Hematopoietic multipotent progenitor cell treated with erythropoietin and hydrocortisone succinate and interleukin-3 and kit ligand, for 6 days (in vitro differentiated cells): ENCODE measurements at places on chromosomes 3 and 15.
A peak's percentile ranks its signal among the peaks of the same experiment; 100 is the strongest.

GRCh38 chr3:196093317-196094111 is 11.6 kb upstream of the TFRC start:
- DNase-seq, result peak; percentile 75

DNA sequence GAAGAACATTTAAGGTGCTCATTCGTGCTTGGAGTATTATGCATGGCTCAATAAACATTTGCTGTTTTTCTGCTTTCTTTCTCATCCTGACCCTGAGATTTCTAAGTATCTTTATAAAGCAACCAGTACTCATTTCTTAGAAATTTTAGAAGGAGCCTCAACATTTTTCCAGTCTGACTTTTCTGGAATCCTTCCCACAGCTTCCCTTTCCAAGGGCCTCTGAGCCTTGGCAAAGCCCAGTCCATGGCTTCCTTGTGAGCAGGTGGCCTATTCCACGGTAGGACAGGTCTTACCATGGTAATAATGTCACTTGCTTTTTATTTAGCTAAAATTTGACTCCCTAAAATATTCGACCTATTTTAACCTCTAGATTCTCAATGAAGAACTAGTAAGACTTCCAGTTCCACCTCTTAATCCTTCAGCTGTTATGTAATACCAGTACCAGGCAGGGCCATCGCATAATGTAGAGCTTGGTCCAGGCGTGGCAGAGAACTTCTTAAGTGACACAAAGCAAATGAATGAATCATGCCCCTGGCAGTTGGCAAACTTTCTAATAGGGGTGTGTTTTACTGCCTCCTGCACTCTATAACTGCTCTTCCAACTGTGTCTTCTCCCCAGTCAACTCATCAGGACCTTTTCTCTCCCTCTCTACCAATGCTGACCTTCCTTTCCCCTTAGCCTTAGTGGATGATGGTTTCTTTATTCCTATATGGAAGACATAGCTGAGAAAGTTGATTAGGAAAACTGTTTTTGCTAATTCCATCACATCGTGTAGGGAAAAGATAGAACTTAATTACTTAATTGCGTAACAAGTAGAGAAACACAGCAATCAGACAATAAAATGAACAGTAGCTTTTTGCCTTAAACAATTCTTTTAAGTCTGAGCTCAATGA is 894 bp upstream of the TM4SF4 start:
- DNase-seq, result no peak

- no peak for DNase-seq
Observed at GRCh38 chr3:109685084-109686079, 348.0 kb upstream of the DPPA4 start.

GRCh38 chr3:147119346-147119745 is 287.0 kb downstream of the ZIC4 start:
- no peak for DNase-seq

- no peak for DNase-seq
Observed at GRCh38 chr15:68208636-68209240, 3.6 kb upstream of the CALML4 start.
